ENCODE measurements at places on chromosomes 7 and 10.

- no peak for DNase-seq
Observed at GRCh38 chr10:22685926-22686325, 28.5 kb downstream of the PIP4K2A start.

- no peak for DNase-seq
Observed at GRCh38 chr7:137661634-137662033, 185.1 kb downstream of the DGKI start.

DNA sequence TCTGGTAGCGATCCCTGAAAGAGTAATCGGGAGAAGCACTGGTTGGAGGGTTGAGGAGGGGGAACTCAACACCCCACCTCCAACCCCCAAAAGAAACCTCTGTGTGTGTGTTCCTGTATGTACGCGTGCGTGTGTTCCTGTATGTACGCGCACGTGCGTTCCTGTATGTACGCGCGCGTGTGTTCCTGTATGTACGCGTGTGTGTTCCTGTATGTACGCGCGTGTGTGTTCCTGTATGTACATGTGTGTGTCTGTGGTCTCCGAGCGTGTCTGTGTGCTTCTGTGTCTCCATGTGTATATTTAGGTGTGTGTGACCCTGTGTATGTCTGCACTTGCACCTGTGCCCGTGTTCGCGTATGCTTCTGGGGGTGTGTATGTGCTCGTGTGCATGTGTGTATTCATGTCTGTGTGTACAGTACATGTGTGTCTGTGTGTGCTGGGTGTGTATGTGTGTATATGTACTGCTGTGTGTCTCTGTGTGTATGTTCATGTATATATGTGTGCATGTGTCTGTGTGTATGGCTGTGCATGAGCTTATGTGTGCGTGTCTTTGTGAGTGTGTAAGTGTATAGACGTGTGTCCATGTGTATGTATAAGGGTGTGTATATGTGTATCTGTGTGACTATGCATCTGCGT, 42.9 kb upstream of the KLF6 start:
- DNase-seq: no peak

DNA sequence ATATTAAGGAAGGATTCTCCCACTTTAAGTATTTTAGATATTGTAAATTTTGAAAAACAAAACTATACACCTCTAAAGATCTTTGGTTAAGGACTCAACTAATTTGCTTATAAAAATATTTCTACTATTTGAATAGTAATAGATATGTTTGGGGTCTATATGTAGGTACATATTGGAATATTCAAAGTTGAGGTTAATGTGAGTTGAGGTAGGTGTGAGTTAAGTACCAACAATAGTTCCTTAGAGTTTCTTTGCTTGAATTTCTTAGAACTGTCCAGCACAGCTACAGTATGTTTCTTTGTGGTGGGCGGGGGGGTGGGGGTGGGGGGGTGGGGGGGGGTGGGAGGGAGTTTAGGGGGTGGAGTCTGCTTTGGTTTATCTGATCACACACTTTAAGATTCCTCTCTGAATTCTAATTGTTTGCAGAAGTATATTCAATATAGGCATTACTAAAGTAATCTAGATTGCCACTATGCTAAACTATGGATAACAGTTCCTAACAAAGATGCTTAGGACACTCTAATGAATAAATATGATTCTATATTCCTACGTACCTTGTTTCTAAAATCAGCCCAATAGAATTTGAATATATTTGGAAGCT, 2.1 kb downstream of the GRM3 start:
- no peak for DNase-seq

DNA sequence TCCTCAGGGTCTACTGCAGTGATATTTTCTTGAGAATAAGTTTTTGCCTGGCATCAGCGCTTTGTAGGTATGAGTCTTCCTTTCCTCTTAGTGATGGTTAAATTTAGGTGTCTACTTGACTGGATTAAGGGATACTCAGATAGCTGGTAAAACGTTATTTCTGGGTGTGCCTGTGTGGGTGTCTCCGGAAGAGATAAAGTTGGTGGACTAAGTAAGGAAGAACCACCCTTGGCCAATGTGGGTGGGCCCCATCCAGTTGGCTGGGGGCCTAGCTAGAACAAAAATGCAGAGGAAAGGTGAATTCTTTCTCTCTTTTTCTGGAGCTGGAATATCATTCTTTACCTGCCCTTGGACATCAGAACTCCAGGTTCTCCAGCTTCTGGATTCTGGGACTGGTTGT, 138.8 kb downstream of the ADCYAP1R1 start:
- DNase-seq: no peak

GRCh38 chr7:70679661-70680060, 452.3 kb upstream of the GALNT17 start:
- no peak for DNase-seq

All from central memory CD4-positive, alpha-beta T cell (primary cell).